Stimulated activated CD4-positive, alpha-beta T cell treated with anti-CD3 and anti-CD28 coated beads, Interleukin-1b, Interleukin-23, amount 100 ng/mL, for 4 hours (primary cell): ENCODE measurements at places on chromosomes 4 and X.

DNA sequence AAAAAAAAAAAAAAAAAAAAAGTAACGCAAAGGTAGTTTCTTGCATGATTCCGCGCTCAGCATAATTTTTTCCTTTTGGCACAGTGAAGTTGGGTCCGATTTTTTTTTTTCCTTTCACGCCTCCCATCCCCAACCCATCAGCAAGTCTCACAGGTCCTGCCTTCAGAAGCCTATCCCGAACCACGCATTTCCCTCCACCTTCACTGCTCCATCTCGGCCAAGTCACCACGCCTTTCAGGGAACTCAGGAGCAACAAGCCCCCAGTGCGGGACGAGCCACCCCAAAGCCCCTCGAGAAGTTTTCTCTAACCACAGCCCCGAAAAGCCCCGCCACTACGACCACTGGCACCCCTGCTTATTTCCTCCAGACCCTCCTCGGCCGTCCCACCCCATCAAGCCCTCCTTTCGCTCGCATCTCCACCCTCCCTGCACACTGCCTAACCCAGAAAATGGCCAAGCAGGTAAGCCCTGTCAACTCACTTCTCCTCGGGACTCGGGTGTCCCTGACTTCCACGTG lies 1.0 kb downstream of the SLBP start:
- DNase-seq, result no peak

- DNase-seq, result no peak
Observed at GRCh38 chr4:2292646-2293108, 30.8 kb upstream of the MXD4 start.

DNA sequence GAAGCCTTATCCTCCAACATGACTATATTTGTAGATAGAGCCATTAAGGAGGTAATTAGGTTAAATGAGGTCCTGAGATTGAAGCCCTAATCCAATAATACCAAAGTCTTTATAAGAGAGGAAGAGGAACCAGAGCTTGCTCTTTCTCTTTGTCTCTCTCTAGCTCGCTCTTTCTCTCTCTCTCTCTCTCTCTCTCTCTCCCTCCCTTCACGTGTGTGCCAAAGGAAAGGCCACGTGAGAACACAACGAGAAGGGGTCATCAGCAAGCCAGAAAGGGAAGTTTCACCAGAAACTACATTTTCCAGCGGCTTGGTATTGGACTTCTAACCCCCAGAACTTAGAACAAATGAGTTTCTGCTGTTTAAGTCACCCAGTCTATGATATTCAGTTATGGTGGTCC lies 1540.5 kb downstream of the C4orf33 start:
- no peak for DNase-seq

DNA sequence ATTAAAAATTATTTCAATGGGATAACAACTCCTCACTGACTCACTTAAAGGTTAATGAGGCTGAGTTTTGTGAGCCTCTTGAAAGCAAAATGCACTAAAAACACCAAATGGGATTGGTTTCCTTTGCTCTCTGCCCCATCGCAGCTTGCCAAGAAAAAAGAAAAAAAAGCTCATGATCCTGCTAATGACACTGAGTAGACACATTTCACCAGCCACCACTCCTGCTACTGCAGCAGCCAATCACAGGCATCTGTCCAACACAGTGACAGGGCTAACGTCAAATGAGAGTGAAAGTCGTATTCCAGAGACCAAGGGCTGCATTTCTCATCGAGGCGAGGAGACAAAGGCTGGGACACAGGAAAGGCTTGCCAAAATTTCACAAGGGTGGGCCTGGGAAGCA lies 5.2 kb downstream of the APBB2 start:
- DNase-seq, result no peak

DNA sequence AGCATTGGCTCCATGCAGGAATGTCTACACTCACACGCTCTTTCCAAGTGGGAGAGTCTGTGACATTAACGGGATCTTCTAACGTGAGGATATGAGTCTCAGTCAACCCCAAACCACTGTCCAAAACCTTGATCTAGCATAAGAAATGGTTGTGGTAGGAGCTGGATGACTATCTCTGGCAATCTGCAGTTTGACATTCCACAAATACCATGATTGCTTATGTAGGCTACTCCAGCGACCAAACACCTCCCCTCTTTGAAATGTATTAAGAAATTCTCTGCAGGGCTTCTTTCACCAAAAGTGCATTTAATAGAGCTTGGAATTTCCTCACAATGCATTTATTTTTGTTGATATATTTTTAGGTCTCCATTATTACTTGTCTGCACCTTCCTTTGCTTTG lies 14.1 kb upstream of the STX18 start:
- no peak for DNase-seq

DNA sequence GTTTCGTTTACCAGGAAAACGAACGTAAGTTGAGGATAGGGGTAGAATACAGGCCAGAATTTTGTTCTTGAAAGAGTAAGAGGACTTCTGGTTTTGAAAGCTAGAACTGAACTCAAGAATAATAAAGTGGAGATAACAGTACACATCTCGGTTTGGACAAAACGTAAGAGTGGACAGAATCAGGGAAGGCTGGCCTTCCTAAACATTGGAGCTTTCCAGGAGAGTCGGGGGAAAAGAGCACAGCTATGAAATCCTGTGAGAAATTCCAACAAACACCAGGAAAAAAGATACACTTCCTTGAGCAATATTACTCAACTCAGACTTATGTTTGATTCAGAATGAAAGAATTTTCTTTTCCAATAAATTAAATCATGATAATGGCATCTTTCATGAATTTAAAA lies 1.2 kb downstream of the CTSO start:
- no peak for DNase-seq

GRCh38 chr4:78689261-78689660 lies 86.9 kb upstream of the BMP2K start:
- DNase-seq, result no peak

- no peak for DNase-seq
Observed at GRCh38 chr4:23235628-23236390, 543.1 kb downstream of the GBA3 start.

GRCh38 chr4:74794382-74795010 lies at the start of gene BTC:
Gene BTC (minus strand): TSS chr4:74794523. CDS start chr4:74794325, 198 bp downstream.
- DNase-seq, result no peak

DNA sequence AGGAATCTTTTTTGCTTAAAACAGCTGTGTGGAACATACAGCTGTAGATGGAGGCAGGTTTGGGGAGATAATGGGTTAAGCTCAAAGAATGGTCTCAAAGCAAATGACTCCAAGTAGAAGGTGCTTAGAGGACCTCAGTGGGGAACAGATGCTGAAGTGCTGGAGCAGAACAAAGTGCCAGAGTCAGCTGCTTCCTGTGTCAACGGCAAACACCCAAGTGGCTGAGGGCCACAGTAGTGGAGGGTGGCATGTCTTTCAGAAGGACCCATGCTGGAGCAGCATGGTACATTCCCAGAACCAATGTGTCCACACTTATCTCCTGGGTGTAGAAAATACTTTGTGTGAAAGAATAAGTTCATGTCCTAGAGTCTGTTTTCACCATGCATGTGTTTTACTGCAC lies 197.5 kb downstream of the CCNG2 start:
- DNase-seq, result no peak

- no peak for DNase-seq
Observed at GRCh38 chrX:74892561-74892960, 32.7 kb downstream of the NEXMIF start.

- DNase-seq, result no peak
Observed at GRCh38 chrX:68147848-68148247, 285.4 kb downstream of the OPHN1 start.

DNA sequence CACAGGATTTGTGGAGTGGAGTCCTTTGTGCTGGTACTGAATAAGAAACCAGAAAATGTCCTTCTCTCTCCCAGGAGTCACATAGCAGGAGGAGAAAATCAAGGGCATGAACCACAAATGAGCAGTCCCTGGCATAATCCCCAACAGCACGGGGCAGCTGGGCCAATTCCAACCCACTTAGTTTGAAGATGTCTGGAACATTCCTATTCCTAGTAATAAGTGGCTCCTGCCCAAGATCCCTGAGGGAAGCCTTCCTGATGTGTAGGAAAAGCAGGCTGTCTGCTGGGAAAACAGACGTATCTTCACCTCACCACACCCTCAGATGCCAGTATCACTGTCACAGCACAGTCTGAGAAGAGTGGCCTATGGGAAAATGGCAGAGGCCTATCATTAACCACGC lies 182.8 kb upstream of the MAP3K15 start:
- no peak for DNase-seq

- DNase-seq, result no peak
Observed at GRCh38 chr4:2347190-2347589, 71.3 kb downstream of the ZFYVE28 start.

DNA sequence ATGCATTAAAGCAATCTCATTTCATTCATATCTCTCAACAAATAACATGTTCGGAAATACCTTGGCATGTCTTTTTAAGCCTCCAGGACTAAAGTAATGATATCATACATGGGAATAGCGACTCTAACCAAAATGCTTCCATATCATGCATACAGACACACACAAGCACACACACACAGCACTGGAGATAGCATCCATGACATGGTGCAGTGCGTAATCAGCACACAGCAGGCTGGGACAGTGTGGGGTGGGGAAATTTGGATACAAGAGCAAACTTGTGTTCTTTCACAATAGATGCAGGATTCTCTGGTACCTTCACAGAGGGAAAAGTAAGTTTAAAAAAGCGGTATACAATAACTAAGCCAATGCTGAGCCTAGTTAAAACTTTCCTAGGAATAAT lies 132.3 kb upstream of the HPGD start:
- DNase-seq, result no peak
